ENCODE measurements at places on chromosomes 11 and 22.
A peak's percentile ranks its signal among the peaks of the same experiment; 100 is the strongest.

DNA sequence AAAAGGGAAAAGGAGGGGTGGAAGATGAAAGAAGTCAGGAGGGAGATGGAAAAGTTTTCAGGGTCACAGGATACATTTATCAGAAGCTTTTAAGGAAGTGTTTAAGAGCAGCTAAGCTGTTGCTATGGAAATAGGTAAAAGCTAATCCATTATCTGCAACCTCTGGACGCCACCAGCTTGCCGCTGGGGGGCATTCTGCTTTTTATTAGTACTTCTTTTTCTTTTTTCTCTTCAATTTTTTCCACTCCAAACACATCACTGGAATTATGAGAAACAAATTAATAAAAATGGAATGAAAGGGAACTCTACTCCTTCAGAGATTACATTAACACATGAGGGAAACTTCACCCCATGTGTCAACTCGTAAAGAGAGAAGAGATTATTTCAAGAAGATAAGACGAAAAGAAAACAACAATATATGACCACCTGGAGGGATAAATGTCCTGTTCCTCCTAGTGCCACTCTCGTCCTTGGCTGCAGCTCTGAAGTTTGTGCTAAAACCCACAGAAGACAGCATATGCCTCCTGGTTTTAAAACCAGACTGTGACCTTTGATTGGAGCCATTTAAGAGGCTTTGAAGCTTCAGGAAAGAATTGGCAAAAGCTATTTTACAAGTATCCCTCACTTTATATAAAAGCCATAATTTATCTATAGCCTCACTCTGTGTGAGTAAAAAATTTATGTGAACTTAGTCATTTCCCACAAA, 972.8 kb downstream of the OPCML start:
- no peak for DNase-seq

GRCh38 chr11:43577566-43578264, 102.8 kb upstream of the HSD17B12 start:
- DNase-seq = no peak

DNA sequence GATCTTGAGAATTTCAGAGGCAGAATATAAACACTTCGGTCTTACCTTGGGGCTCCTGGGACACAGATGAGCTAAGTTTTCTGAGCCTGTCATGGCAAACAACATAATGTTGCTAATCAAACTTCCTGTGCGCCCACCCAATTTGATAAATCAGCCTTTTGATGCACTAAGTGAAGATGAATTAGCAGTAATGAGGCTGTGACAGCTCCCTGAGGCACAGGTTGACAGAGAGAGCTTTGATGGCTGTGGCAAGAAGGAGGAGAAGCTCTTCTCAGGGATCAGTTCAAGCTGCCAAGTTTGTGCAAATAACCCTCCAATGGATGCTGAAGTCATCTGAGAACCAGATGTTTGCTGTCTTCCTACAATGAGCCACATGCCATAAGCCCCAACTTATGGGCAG, 34.4 kb downstream of the DRD2 start:
- no peak for DNase-seq

GRCh38 chr11:103936059-103936458, 100.4 kb upstream of the DDI1 start:
- no peak for DNase-seq

- peak; percentile 95 for DNase-seq
Measured at GRCh38 chr11:65477149-65477965, 21.5 kb upstream of the MALAT1 start.

DNA sequence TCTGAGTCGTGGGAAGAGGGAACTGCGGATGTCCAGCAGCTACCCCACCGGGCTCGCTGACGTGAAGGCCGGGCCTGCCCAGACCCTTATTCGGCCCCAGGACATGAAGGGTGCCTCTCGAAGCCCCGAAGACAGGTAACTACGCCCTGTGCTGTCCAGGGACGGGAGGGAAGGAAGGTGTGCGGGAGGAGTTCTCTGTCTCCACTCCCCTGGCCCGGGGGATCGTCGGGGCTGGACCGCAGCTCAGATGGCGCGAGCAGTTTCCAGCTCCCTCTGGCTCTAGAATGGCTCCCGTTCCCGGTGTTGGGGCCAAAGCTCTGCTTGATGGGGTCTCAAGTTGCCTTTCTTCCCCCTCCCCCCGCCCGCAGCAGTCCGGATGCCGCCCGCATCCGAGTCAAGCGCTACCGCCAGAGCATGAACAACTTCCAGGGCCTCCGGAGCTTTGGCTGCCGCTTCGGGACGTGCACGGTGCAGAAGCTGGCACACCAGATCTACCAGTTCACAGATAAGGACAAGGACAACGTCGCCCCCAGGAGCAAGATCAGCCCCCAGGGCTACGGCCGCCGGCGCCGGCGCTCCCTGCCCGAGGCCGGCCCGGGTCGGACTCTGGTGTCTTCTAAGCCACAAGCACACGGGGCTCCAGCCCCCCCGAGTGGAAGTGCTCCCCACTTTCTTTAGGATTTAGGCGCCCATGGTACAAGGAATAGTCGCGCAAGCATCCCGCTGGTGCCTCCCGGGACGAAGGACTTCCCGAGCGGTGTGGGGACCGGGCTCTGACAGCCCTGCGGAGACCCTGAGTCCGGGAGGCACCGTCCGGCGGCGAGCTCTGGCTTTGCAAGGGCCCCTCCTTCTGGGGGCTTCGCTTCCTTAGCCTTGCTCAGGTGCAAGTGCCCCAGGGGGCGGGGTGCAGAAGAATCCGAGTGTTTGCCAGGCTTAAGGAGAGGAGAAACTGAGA, 1.4 kb downstream of the ADM start:
- no peak for DNase-seq

GRCh38 chr11:105929084-105929955, 92.7 kb downstream of the MSANTD4 start:
- DNase-seq = no peak

- DNase-seq = no peak
Measured at GRCh38 chr22:32830473-32830872, 29.0 kb downstream of the TIMP3 start.

- no peak for DNase-seq
Measured at GRCh38 chr22:25098445-25099081, 101.1 kb upstream of the CRYBB3 start.

DNA sequence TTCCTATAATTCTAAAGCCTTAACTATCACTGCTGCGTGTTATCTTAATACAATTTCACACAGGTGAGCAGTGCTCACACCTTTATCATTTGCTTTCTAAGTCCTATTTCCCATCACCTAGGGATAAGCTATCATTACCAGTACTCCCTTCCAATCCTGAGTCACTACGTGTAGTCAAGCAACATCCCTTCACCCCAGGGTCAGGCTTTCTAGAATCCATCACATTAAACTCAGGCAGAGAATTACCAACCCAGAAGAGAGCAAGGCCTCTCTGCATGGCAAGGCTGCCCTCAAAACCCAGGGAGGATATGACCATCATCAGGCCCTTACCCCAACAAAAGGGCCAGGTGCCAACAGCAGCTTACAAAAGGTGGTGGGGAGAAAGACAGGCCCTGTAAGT, 9.8 kb downstream of the PACSIN2 start:
- no peak for DNase-seq

GRCh38 chr11:23604966-23605365, 744.7 kb upstream of the CCDC179 start:
- no peak for DNase-seq

DNA sequence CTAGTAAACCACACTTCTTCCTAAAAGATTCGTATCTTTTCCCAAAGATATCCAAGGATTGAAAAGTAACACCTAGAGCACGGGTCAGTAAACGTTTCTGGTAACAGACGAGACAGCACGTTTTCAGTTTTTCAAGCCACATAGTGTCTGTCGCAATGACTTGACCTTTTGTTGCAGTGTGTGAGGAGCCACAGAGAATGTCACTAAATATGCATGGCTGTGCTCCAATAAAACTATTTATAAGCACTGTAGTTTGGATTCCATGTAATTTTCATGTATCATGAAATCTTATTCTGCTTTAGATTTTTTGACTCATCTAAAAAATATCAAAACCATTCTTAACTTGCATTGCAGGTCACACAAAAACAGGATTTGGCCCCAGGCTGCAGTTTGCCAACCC, 18.3 kb upstream of the MICAL3 start:
- DNase-seq = no peak

DNA sequence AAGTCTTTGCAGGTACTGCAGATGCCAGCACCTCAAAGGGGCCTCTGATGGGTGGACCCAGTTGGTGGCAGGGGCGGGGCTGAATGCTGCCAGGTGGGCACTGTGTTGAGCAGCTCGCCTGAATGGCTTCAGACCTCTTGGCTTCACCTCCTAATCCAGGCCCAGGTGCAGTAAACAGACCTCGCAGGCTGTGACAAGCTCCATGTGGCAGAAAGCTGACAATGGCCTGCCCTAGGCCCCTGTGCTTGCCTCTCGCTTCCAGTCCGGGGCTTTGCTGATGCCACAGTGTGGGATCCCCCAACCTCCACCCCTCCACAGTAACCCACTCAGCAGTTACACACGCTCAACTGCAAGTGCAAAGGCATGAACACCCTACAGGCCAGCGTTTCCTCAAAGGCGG, 9.4 kb downstream of the IGLL1 start:
- DNase-seq = no peak

DNA sequence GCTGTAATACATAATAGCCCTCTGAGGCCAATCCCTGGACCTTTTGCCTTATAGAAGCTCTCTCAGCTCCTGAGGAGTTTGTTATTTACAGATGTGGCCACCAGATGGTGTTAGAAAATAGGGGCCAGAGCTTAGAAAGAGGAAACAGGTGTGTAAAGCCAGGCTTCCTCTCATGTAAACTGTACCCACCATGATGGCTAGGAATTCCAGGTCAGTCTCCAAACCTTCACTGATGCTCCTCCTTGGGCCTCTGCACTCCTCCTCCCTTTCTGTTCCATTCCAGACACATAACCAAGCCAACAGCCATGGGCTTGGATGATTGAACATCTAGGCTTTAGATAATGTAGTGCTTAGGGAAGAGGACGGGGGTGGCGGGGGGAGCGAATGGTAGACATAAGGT, 39.7 kb downstream of the USP35 start:
- peak; percentile 75 for DNase-seq

DNA sequence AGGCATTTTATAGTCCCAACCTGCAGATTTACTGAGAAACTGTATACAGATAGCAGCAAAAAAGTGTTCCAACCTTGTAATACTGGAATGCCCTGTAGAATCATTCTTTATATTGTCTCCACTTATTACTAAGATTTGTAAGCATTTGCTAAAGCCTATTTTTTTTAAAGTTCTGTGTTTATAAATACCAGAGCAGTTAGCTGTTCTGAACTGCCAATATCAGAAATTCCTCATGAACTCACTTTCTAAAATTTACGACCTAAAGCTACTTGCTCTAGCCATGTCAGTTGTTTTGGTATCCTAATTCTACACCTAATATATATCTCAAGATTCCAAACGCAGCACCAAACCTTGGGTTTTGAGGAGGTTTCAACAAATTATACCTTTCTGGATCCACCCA, 103.2 kb downstream of the C11orf65 start:
- no peak for DNase-seq

- DNase-seq = no peak
Measured at GRCh38 chr11:33775832-33776470, 1.6 kb upstream of the FBXO3 start.

DNA sequence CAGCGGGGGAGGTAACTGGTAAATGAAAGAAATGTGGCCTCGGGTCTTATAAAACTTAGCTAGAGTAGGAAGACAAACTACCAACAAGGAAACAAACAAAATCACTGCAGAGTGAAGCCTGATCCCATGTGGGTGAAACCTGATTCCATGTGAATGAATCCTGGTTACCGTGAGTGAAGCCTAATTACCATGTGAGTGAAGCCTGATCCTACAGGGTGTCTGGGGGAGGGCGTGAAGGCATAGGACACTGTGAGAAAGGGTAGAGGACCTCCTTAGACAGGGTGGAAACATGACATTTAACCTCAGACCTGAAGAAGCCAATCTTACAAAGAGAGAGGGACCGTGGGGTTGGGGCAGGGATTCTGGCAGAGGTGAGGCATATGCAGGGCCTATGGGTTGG, 106.2 kb upstream of the USP47 start:
- DNase-seq = no peak

DNA sequence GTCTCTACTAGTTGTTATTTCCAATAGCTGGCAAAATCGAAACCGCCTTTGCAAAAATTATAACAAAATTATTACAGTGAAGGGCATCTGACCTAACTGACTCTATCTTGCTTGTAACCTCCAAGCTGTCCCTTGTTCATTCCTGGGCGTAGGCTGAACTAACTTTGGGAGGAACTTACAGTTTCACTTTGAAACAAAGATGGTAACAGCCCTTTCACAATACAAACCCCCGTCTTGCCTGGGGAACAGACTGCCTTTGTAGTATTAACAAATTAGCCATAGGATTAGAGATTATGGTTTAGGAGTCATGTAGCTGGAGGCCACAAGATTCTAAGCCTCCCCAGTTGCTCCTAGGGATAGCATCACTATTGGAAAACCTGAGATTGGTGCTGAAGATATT, 131.6 kb upstream of the HSD17B12 start:
- DNase-seq = no peak

DNA sequence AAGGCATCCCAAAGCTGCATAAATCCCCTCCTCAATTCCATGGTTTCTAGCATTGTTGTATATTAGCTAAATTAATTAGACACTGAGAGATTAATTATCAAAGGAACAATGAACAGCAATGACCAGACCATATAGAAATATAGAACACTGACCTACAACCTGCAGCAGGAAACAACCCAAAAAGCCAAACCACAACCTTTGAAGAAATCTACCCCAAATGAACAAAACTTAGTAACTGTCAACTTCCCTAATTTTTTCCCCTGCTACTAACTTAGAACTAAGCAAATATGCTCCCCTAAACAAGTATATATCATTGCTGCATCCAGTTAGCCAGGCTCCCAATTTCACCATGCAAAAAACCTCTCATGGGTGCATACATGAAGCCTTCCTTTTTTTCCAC, 268.0 kb upstream of the ANO3 start:
- DNase-seq = no peak

Measured in hematopoietic multipotent progenitor cell treated with erythropoietin and hydrocortisone succinate and interleukin-3 and kit ligand, for 8 days (in vitro differentiated cells).